ENCODE measurements at places on chromosomes 13 and 19.

DNA sequence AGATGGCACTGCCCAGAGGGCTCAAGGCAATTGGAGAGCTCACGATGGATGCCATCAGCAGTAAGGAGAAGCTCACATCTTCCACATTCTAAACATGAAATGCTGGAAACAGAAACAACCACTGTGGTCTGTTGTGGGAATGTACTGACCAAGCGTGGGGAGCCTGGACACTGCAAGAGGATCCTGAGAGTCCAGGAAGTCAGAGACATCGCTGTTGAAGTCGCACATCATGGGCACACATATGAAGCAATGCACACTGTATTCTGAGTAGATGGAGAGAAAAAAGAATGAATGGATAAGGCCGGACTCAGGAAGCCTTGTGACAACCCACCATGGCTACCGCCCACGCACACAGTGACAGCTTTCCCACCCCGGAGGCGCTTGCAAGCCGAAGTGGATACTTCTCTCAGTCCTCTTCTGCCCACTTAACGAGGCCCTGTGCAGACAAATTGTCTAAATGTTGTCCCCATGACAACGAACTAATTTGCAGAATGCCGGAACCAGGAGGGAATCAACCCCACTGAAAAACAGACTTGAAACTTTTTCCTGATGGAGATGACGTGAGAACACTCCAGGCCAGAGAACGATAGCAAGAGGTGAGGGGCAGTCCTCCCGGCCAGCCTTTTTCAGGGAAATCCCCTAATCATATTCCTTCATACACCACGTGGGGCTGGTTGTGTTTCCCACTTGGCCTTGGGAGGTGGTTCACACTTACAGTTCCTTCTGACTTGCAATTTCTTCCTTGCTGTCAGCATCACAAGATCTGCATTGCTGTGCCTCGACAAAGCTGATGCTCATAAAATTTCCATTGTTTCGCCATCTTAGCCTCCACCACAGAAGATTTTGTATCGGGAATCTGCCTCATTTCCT is 109.6 kb upstream of the SERP2 start:
- peak; percentile 96 for DNase-seq

DNA sequence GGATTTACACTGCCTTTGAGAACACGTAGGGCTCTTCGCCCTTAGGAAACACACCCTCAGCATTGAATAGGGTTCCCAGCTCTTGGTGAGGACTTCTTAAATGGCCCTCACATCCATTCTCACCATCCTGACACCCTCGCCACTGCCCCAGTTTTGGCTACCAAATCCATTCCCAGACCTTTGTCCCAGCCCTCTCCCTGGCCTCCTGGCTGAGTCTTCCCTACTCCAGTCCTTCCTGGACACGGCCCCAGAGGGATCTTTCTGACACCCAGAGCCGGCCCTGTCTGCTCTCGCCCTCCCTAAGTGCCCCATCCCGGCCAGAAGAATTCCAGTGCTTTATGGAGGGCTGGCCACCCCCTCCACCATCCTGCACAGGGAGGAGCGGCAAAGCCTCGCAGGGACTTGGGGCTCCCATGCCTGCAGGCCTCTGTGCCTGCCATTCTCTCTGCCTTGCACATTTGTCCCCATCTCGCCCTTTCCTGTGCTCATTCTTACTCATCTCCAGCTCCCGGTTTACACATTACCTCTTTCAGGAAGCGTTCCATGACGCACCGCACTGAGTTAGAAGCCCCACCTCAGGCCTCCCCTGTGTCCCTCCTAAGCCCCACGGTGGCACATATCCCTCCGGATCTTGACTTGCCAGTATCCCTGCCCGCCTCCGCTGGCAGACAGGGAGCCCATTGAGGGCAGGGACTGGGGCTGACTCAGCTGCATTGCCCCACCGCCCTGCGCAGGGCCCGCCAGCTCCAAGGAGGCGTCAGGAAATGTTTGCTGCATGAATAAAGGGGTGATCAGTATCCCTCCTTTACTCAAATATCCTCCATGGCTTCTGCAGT is 11.0 kb upstream of the KLK14 start:
- no peak for DNase-seq

DNA sequence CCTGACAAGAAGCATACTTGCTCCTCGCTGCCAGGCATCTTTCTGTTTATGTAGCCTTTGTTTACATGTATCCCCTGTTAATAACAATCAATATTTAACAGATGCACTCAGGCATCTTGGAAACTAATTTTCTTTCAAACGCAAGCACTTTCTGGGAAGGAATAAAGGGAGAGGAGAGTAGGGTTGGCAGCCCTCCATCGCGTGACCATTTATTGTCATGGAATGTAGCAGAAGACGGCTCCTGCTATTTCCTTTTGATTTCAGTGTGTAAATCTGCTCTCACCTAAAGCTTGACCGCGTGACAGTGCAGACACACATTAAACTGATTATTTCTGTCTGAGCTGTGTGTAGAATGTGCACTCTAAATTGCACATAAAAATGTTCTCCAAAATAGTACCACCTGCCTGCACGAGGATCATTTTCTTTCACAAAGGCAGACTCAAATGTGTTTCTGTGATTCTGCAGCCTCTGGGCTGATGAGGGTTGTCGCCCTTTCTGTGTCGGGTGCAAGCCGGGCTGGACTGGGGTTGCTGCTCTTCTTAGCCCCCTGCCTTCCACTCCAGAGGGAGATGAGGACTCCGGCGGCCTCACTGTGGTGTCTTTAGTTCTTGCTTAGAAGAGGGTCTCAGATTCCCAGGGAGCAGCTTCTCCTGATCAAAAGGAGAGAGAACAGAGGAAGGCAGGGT is 223.5 kb upstream of the MAB21L1 start:
- no peak for DNase-seq

DNA sequence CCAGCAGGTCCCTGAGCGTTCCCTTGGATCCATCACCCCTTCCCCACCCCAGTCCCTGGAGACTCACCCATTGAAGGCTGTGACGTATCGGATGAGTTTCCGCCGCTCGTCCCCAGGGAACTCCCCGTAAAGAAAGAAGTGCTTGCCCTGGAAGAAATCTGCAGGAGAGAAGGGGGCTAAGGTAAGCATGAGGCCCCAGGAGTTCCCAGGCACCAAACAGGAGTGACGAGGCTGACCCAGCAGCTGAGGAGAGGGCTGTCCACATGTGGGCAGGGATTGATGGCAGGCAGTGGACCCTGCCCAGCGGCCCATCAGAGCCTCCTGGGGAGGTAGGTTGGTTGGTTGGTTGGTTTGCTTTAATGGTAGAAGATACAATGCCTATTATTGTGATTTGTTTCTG is 11.1 kb downstream of the ZNF575 start:
- no peak for DNase-seq

GRCh38 chr19:16293118-16294091 is 31.2 kb upstream of the KLF2 start:
- DNase-seq = peak; percentile 84

DNA sequence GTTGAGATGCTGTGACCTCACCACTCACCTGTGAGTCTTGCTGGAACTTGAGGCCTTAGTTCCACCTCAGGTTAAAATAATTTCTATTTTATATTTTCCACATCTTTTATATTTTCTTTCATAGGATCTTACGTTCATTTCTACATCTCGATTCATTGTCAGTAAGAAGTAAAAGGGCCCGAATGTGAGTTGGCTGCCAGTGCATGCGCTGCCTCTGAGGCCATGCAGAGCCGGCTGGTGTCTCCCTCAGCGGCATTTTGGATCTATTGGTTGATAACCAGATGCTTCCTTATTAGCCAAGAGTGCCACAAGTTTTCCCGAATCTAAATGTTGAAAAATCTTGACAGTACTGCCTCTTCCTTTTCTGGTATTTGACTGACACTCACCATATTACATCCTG is 347.3 kb downstream of the TEX29 start:
- DNase-seq = no peak

- peak; percentile 38 for DNase-seq
Measured at GRCh38 chr19:58558066-58558622, at the start of gene UBE2M. UBE2M (minus strand) TSS chr19:58558611; CDS start chr19:58558381, 230 bp downstream.

- DNase-seq = no peak
Measured at GRCh38 chr19:56678205-56678604, 6.6 kb upstream of the ZNF835 start.

DNA sequence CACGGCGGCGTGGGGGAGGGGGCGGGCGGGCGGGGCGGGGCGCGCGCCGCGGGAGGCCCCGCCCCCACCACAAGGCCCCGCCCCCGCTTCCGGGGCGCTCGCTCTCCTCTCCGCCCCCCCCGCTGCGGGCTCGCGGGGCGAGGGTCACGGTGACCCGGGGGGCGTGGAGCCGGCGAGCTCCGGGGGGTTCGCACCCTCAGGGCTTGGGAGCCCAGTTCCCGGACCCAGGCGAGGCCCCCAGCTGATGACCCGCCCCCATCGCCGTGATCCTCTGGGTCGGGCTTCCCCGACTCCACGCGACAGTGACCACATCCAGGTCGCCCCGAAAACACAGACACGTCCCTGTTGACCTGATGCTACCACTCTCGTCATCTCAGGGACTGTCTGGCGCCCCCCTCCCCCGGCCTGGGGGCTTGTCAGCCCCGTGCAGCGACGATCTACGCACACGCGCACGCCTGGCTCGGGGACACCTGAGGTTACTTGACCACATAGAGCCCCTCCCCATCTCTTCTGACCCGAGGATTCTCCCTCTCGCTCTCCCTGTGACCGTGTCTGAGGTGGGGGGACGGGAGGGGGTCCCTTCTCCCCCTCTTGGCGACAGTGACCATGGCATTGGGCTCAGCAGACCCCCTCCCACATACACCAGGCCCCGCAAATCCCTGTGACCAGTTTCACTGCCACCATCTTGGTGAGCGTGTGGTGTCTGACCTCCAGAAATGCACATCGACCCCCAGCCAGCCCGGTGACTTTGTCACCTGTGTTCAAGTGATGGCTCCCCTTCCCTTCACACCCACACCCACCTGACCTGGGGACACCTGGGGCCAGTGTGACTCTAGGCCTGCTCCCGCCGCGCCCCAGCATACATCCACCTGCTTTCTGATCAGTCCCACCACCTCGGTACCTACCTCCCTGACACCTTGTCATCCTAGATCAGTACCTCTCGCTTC is 670 bp downstream of the MAP2K7 start:
- DNase-seq = peak; percentile 71

DNA sequence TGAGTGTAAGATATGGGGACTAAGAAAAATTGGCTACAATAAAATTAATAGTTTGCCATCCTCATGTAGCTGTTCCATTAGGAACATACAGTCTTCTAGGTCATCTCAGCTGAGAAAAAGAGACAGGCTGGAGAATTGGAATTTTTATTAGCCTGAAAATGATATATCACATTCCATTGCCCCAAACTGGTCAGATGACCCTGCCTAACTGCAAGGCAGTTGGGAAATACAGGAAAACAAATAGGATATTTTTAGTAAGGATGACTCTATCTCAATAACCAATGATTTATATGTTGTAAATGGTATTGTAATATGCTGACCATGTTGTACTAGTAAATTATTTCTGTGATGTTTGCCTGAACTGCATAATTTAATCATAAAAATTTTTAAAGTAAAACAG is 673.8 kb downstream of the PCDH9 start:
- DNase-seq = no peak

DNA sequence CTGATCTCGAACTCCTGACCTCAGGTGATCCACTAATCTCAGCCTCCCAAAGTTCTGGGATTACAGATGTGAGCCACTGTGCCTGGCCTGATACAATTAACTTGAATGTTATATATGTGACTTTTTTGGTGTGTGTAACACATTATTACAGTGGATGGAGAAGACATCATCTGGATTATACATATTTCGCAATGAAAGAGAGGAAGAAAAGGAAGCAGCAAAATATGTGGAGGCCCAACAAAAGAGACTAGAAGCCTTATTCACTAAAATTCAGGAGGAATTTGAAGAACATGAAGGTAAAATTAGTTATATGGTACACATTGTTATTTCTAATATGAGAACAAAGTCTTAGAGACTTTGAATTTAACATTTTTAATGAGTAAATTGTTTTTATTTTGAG is 55.5 kb downstream of the BRCA2 start:
- DNase-seq = no peak

DNA sequence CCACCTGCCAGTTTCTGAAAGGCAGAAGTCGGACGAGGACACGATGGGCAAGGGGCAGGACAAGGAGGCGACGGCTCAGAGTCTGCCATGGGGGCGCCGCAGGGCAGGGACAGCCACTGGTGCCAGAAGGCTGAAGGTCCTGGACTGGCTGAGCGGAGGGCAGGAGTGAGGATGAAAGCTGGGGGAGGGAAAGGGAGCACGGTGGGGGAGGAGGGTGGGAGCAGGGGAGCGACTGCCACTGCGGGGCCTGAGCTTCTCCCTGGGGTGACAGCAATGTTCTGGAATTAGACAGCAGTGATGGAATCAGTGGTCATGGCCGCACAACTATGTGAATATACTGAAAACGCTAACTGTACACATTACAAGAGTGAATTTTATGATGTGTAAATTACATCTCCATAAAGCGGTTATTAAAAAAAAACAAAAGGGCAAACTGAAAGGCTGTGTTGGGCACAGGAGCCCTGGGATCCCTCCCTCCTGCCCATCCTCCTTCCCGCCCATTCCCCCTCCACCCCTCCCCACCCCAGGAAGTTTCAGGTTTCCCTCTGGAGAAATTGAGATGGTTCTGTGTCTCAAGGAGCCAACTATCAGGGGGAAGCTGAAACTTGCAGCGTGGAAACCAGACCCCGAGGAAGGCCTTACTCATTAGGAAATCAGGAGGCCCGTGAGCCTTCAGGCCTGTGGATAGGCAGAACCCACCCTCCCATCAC is 15.9 kb downstream of the MLLT1 start:
- DNase-seq = no peak

GRCh38 chr13:24134757-24135156 is 25.8 kb upstream of the SPATA13 start:
- no peak for DNase-seq

DNA sequence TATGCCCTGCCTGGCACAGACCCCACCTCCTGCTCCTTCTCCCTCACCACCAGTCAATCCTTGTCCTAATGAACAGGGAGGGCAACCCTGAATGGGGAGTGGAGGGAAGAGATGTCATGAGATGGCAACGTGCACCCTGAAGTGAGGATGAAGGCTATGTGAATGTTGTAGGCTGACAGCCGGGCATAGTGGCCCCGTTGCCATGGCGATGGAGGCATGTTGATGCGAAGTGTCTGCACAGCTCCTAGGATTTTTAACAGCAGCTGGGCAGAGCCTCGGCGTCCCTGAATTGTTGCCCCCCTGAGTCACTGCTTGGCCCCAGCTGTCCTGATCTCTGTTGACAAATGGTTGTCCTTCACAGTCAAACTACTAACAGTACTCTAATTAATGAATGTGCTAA is 4.8 kb upstream of the ALOX5AP start:
- DNase-seq = no peak

GRCh38 chr19:15417699-15418098 is 1.1 kb downstream of the AKAP8L start:
- peak; percentile 12 for DNase-seq

GRCh38 chr13:44649104-44649428 is 72.9 kb upstream of the TSC22D1 start:
- DNase-seq = no peak

DNA sequence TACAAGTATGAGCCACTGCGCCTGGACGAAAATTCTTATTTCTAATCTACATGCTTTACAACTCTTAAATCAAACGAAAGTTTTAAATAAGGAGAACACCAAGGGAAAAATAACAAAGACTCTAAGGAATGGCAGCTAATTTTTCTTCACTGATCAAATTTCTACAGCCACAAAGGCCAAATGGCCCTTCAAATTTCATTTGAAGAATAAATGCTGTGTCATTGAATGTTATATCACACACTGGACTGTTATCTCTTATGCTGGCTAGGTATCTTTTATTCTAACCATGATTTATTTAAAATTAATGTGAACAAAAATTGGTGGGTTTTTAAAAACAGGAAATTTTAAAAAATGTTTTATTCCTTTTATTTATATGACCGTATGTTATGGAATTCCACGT is 14.1 kb downstream of the SMAD9 start:
- DNase-seq = no peak

- no peak for DNase-seq
Measured at GRCh38 chr13:44887515-44887914, 101.8 kb downstream of the NUFIP1 start.

- no peak for DNase-seq
Measured at GRCh38 chr13:104949840-104950740, 1585.4 kb downstream of the EFNB2 start.
